ENCODE measurements at places on chromosomes 2 and 18. TPM values are rescaled to one million over a fixed set of nuclear protein-coding genes. Genes with fewer than 3 reads are reported as not detected.

PXDN gene
- total RNA-seq, result not detected

IL1A gene
- total RNA-seq, result 4.8 TPM

CERS6 gene
- total RNA-seq, result 8.4 TPM

CD207 gene
- not detected for total RNA-seq

GPR75 gene
- 1.4 TPM for total RNA-seq

DSG4 gene
- total RNA-seq, result not detected

DNA sequence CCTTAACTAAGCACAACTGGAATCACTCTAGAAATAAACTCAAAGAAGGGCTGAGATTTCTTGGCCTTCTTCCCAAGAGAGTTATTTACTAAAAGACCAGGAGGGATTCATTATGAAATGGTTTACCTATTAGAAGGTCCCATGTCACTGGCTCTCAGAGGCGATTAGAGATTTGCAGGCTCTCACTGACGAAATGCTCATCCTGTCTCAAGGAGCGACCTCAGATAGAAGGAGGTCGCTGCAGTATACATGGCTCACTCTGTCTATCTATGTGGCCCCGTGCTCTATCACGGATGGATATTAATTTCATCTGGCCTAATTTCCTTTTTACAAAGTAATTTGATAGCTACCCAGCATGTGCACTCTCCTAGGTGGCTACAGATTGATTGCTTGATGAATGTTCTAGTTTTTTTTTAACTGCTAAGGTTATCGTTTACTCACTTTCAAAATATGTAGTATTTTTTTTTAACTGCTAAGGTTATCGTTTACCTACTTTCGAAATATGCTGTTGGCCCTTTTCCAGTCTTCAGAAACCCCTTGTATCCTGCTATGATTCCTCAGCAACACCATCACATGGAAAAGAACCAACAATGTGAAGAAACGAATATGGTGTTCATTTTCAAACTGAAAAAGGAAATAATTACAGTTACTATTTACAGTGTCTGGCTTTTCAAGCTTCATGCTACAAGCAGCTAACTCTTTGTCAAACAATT is 9.1 kb downstream of the SMIM21 start:
- DNase-seq, result no peak
- no peaks in the 10 kb centered on the region for H3K4me1 ChIP-seq
- H3K36me3 ChIP-seq, result no peaks in the 10 kb centered on the region
- H3K27ac ChIP-seq, result no peak overlapping the region

DNA sequence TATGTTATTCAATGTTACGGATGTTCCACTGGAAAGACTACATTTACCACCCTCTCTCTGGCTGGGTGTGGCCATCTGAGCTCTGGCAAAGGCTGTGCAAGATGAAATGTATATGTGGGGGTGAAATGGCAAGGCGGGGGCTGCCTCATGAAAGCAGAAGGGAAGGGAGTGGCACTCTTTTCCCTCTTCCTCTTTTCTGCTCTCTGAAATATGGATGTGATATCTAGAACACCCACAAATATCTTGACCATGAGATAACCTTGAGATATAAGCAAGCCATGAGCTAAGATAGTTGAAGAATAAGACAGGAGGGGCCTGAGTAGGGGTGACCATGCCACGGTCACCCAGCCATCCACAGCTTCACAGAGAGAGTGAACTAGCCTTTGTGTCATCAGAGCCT is 367.8 kb upstream of the ID2 start:
- H3K27ac ChIP-seq, result peak overlapping the region; percentile 90
- H3K4me3 ChIP-seq, result no peak overlapping the region
- peaks cover 30% of the 10 kb centered on the region for H3K36me3 ChIP-seq
- H3K4me1 ChIP-seq, result peaks cover 74% of the 10 kb centered on the region
- peaks cover 6% of the 10 kb centered on the region for H3K27me3 ChIP-seq

- peaks cover 4% of the 10 kb centered on the region for H3K27me3 ChIP-seq
- no peak overlapping the region for H3K4me3 ChIP-seq
- H3K27ac ChIP-seq, result no peak overlapping the region
- DNase-seq, result no peak
- H3K4me1 ChIP-seq, result peaks cover 8% of the 10 kb centered on the region
- H3K36me3 ChIP-seq, result no peaks in the 10 kb centered on the region
These were observed 30.7 kb upstream of the DUSP2 start for GRCh38 chr2:96175951-96176350.

- no peak overlapping the region for H3K27ac ChIP-seq
- DNase-seq, result no peak
- H3K4me1 ChIP-seq, result no peaks in the 10 kb centered on the region
- H3K36me3 ChIP-seq, result no peaks in the 10 kb centered on the region
- H3K4me3 ChIP-seq, result no peak overlapping the region
These were observed 112.8 kb downstream of the PRELID3A start for GRCh38 chr18:12520442-12520992.

DNA sequence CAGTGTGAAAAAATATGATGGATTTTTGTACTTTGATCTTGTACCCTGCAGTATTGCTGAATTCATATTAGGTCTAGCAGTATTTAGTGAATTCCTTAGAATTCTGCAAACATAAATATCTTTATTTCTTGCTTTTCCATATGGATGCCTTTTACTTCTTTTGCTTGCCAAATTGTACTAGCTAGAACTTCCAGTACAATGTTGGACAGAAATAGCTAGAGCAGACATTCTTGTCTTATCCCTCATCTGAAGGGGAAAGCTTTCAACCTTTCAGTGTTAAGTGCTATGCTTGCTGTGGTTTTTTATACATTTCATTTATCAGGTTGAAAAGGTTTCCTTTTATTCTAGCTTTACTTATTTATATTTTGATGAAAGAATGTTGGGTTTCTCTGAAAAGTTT is 1321.9 kb upstream of the CHAC2 start:
- H3K27me3 ChIP-seq, result no peaks in the 10 kb centered on the region
- H3K4me3 ChIP-seq, result no peak overlapping the region
- no peak for DNase-seq
- no peaks in the 10 kb centered on the region for H3K4me1 ChIP-seq

All from activated CD4-positive, alpha-beta memory T cell treated with anti-CD3 and anti-CD28 coated beads, Interleukin-2, amount 10 ng/mL, durations not matched to agents 7 days and 5 days (primary cell).